Myocyte (in vitro differentiated cells): ENCODE measurements at places on chromosomes 2 and 18.
A peak's percentile ranks its signal among the peaks of the same experiment; 100 is the strongest.

- DNase-seq: no peak
These were observed 52.2 kb upstream of the ACVR1 start for GRCh38 chr2:157928372-157928771.

GRCh38 chr2:65350651-65351056, 81.7 kb downstream of the SPRED2 start:
- no peak for DNase-seq

- no peak for DNase-seq
These were observed 14.0 kb downstream of the CAPN10 start for GRCh38 chr2:240600451-240600961.

DNA sequence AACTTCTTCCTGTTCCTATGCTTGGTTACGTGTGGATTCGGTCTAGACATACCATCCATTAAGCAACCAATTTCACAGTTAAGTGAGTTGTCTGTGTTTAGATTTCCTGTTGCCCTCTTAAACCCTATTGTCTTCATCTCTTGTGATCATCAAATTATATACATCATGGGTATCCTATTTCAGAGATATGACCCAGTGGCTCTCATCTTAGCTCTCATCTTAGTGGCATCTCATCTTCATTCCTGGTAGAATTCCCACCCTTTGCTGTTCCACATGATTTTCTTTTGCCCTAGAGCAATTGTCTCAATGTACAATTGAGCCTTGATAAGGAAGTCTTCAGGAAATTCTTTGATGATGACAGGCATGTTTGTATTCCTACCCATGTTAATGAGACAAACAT, 29.4 kb upstream of the FN1 start:
- no peak for DNase-seq

DNA sequence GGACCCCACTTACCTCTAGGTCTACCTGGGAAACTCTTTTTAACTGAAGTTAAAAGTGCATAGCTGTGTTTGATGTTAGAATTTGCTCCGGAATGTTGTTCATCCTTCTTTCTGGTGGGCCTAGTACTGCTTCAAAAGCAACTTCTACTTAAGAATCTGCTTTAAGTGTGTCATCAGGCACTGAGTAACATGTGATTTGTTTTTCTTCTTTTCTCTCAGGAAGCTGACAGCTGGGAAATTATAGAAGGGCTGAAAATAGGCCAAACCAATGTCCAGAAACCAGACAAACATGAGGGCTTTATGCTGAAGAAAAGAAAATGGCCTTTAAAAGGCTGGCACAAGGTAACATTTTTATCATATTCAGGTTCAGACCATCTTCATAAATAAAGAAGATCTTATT, 122.9 kb downstream of the PRKRA start:
- peak; percentile 77 for DNase-seq

DNA sequence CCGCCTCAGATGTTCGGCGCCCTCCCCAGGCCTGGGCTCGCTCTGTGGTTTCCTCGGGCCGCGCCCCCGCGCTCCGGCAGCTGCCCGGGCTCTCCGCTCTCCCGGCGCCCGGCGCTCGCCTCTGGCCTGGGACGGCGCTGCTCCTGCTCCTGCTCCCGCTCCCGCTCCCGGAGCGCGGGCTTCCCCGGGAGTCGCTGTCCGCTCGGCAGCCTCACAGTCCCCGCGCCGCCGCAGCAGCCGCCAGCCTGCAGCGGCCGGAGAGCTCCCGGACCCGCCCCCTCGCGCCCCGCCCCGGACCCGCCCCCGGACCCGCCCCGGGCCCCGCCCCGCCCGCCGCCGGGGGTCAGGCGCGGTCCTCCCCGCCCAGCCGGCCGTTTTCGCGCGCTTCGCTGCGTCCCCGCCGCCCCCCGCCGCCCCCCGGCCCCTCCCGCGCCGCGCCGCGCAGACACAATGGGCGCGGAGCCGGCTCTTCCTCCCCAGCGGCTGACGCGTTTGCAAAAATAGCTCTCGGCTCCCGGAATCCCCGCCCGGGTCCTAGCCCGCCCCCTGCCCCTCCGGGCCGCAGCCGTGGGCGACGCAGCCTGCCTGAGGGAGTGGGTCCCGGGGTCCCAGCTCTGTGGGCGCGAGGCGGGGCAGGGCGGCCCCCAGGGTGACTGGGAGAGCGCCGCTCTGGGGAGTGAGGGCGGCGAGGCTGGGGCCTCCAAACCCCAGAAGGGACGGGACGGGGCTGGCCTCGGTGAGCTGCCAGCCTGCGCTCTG, at the start of gene ARL4C:
TSS of gene ARL4C (minus strand) at position 247 of the 759 bp plus-strand sequence. CDS start 495 bp downstream, outside the sequence.
- DNase-seq: peak; percentile 84

DNA sequence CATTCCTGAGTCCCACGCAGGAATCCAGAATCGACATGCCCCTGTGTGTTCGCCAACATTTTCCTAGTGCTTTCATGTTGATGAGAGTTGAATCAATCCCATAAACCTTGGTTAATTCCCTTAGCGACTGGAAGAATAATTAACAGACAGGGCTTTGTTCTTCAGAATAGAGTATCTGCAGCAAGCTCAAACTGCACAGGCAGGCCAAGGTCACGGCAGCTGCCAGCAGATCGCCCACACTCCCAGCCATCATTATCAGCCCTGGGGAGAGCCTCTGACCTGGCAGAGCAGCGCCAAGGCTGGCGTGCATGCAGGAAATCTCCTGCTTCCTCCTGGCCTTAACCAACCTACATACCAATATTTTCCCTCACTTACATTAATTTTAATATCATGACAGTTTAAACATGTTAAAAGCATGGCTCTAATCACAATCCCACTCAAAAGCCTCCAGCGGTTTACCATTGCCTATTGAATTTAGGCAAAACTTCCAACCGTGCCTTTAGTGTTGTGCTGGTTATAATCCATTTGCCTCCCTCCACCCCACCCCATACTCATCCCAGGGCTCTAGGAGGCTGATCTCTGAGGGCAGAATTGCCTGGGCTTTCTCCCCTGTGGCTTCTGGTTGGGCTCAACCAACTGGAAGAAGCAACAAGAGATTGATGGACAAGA, 46.8 kb upstream of the NCK2 start:
- DNase-seq: no peak

- no peak for DNase-seq
These were observed 465.1 kb upstream of the HNRNPA3 start for GRCh38 chr2:176747506-176747905.

- DNase-seq: no peak
These were observed 141.4 kb downstream of the KCTD1 start for GRCh38 chr18:26406854-26407517.
